ENCODE measurements at places on chromosomes 3 and 15.

- DNase-seq: no peak
These were observed 24.6 kb downstream of the SPPL2A start for GRCh38 chr15:50740955-50741354.

- DNase-seq: no peak
These were observed 192.0 kb downstream of the UBE2E2 start for GRCh38 chr3:23395115-23395514.

GRCh38 chr3:23859839-23860382 is 54.2 kb downstream of the UBE2E1 start:
- DNase-seq: no peak

GRCh38 chr3:14812196-14812790 is 6.5 kb upstream of the FGD5 start:
- no peak for DNase-seq

GRCh38 chr3:151935446-151935845 is 62.0 kb downstream of the SUCNR1 start:
- no peak for DNase-seq

DNA sequence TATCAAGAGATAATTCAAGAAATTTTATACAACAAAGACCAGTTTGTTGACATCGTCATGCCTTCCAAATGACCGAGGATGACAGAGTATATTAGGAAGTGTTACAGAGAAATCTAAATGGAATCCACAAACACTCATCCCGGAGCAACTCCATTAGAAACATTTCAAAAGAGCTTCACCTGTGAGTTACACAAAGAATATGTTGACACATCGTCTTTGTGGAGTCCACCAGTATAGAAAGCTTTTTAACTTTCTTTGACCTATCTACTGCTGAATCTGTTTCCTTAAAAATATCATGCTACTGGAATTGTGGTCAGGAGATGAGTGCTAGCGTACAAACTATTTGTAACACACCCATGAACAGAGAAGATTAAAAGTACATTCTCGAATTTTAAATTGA is 130.4 kb downstream of the SUCLG2 start:
- DNase-seq: no peak
